ENCODE measurements at places on chromosomes 11 and 22.

GRCh38 chr11:47607380-47607779, 13.2 kb upstream of the C1QTNF4 start:
- DNase-seq: no peak

- no peak for DNase-seq
Measured at GRCh38 chr11:128338811-128339210, 248.5 kb downstream of the ETS1 start.

GRCh38 chr22:37538590-37539357, 19.6 kb upstream of the CARD10 start:
- DNase-seq: peak; percentile 71

DNA sequence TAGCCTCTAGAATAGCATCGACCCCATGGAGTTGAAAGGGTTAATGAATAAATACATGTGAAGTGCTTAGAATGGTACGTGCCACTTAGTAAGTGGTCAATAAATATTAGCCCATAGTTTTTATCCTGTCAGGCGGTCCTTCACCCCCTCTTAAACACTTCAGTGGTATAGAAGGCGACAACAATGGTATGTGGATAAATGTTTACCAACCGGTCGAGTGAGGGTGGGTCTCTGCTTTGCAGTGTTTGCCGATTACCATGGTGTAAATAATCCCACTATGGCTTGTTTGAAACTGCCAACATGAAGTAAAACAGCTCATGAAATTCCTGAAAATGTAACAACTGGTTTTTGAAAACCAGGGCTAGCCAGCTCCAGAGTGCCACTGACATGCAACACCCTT, 541.2 kb downstream of the BUD13 start:
- peak; percentile 92 for DNase-seq

- no peak for DNase-seq
Measured at GRCh38 chr11:87840786-87841185, 334.5 kb downstream of the RAB38 start.

GRCh38 chr11:67022341-67022933, 497 bp upstream of the SYT12 start:
- DNase-seq: no peak

GRCh38 chr22:38417252-38418060, 37.5 kb downstream of the KCNJ4 start:
- DNase-seq: no peak

GRCh38 chr11:10604798-10605197, 36.3 kb upstream of the LYVE1 start:
- no peak for DNase-seq

DNA sequence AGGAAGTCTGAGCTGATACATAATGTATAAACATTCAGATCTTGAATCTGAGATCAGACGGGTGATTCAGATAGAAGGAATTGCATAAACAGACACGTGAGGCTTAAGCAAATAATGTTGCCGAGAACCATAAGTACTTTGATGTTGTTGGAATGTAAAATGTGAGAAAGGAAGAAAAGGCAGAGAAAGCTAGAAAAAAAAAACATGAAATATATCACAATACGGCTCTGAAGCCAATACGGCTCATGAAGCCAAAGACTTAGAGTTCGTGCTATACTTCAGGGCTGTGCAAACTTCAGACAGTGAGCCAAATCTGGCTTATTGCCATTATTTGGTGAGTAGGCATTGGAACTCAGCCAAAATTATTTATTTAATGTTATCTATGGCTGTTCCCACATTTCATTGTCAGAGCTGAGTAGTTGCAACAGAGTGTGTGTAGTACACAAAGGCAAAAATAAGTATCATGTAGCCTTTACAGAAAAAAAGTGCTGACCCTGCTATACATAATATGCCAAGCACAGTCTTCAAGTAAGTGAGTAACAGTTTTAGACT, 673.3 kb downstream of the CNTN5 start:
- no peak for DNase-seq

GRCh38 chr11:57116654-57117053, 65.1 kb upstream of the LRRC55 start:
- DNase-seq: peak; percentile 24

DNA sequence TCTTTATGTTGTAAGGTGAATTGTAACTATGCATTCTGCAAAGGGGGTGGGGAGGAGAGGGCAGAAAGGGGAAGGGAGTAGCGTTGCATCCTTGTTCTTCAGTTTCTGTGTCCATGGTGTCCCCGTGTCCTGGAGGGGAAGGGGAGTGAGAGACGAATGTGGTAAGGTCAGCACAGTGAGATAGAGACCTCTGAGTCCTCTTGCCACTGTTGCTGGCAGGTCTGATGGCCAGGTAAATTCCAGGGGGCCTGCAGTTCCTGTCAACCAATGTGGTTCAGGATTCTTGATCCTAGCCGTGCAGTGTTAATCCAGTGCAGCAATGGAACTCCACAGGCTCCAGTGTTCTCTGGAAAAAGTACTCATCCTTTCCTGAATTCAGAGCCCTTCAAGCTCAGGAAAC, 14.6 kb upstream of the ADSL start:
- no peak for DNase-seq

- DNase-seq: no peak
Measured at GRCh38 chr11:61120099-61120705, 17.9 kb downstream of the CD5 start.

- DNase-seq: no peak
Measured at GRCh38 chr11:113272281-113272680, 42.1 kb upstream of the TTC12 start.

- no peak for DNase-seq
Measured at GRCh38 chr11:45615182-45615792, 50.1 kb downstream of the CHST1 start.

DNA sequence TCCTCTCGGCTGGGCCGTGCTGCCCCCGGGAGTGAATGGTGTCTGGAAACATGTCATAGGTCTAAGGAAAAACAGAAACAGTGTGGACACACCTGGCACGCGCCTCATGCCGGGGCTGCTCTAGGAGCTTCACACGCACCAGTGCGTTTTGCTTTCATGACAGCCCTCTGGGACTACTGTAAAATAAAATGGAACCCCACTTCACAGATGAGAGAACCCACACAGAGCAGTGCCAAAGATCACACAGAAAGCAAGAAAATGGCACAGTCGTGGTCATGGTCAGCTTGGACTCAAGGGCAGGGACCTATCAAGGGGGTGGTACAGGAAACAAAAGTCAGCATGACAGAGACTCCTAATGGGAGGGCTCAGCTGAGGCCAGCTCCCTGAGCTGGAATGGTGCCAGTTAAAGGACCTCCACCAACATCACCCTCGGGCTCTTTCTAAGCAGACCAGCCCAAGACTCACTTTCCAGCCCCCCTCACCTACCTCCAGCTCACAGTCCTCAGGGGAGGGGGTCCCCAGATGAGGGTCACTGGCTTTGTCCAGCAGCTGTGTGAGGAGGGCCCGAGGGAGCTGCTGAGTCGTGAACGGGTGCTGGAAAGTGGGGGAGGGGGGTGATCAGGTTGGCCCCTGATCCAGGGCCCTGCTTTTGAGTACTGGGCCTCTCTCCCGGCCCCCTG, 3.3 kb downstream of the MAP4K2 start:
- DNase-seq: no peak

DNA sequence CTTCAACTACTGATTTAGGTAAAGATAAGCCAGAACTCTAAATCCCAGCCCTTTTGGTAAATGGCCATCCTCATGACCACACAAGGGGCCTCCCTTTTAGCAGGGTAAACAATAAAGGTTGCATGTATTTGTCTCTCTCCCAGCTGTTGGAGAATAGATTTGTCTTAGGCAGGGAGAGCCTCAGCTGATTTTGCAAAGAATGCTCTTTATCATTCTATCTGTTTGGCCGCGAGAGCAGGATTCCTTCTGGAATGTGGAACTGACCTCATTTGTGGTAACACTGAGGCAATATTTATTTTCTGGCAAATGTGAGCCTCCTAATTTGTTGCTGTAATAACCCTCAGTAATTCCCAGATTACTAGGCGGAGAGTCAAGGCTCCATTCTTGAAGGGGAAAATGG, 15.3 kb downstream of the PTS start:
- DNase-seq: no peak

DNA sequence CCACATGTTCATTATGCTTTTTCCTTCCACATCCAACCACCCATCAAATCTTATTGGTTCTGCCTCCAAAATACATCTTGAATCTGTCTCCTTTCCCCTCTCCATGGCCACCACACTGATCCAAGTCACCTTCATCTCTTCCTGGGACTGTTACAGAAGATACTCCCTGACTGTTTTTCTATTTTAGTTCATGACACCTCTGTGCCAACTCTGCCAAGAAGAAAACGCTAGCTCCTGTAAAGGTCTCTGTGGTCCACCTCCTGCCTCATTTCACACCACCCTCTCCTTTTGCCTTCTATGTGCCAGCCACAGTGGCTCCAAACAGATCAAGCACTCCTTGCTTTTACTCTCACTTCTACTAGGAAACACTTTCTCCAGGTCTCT, 58.9 kb upstream of the CLTCL1 start:
- no peak for DNase-seq

- DNase-seq: no peak
Measured at GRCh38 chr11:121105063-121105480, 4.0 kb downstream of the TECTA start.

DNA sequence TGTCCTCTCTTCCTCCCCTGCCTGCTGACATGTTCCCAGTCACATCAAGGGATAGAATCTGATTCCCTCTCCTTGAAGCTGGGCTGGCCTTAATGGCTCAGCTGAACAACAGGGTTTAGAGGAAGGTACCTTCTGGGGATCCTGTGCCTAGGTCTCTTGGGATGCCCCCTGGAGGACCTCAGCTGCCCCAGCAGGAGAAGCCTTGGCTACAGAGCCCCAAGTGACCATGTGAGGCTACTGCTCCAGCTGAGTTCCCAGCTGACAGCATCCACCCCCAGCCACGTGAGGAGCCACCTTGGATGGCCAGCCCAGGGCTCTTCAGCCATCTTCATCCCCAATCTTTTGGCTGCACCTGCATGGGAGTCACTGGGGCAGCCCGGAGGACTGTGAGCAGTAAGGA, 1499.3 kb downstream of the TBC1D22A start:
- DNase-seq: no peak

- no peak for DNase-seq
Measured at GRCh38 chr22:38080850-38081635, 2.9 kb downstream of the SLC16A8 start.

GRCh38 chr11:8066036-8066910, 14.7 kb upstream of the TUB start:
- DNase-seq: no peak
